ENCODE measurements at places on chromosomes 1 and 21.

- no peak for DNase-seq
These were observed 159.5 kb downstream of the SLC45A1 start for GRCh38 chr1:8477166-8477982.

DNA sequence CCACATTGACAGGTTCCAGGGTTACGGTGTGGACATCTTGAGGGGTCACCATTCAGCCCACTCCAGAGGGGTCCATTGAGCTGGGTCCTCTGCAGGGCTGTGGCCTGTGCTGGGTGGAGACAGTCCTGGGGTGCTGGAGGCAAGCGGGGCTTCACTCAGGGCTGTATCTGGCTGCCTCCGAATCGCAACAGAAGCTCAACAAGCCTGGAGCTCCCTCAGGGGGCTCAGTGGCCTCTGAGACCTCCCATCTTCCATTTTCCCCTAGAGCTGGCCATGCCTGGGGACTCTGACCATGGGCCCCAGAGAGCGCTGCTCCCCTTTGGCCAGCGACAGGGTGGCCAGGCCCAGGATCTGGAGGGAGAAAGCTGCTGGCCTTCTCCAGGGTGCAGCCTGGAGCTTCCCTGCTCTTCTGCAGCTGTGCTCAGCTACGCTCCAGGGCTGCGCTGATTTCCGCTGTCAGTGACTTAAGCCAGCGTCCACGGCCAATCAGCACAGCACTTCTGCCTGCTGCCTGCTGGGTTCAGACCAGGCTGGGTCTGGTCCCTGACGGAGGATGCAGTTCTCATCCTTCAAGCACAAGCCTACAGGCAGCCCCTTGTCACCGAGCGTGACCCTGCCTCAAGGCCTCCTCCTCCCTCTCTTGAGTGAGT lies 45.0 kb upstream of the ADARB1 start:
- no peak for DNase-seq

GRCh38 chr1:20410503-20410902 lies 75.5 kb downstream of the CAMK2N1 start:
- DNase-seq: no peak

GRCh38 chr1:206470692-206471414 lies 577 bp downstream of the IKBKE start:
- DNase-seq: peak; percentile 21

- no peak for DNase-seq
These were observed 99.6 kb downstream of the ZBTB18 start for GRCh38 chr1:244150665-244151064.

DNA sequence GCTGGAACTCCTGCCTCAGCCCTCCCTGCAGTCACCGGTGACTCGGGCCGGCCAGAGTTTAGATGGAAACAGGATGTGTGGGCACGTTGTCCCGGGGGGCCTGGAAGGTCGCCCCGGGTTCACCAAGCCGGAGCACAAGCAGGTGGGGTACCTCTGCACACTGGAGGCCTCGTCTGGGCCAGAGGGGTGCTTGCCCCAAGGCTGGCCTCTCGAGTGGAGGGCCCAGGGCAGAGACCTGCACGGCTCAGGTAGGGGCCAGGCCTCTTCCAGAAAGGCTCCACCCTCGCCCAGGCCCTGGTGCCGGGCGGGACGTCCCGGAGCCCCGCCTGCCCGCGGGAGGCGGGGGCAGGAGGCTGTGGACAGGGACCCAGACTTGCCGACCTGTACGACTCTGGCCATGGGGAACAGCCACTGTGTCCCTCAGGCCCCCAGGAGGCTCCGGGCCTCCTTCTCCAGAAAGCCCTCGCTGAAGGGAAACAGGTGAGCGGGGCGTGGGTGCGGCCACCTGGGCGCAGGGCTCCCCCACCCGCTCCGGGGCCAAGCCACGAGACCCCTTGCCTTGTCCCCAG lies at the start of gene PLEKHN1:
PLEKHN1 (plus strand) TSS at position 348 of the 569 bp plus-strand sequence; CDS start at position 398, 50 bp downstream.
- DNase-seq: no peak

DNA sequence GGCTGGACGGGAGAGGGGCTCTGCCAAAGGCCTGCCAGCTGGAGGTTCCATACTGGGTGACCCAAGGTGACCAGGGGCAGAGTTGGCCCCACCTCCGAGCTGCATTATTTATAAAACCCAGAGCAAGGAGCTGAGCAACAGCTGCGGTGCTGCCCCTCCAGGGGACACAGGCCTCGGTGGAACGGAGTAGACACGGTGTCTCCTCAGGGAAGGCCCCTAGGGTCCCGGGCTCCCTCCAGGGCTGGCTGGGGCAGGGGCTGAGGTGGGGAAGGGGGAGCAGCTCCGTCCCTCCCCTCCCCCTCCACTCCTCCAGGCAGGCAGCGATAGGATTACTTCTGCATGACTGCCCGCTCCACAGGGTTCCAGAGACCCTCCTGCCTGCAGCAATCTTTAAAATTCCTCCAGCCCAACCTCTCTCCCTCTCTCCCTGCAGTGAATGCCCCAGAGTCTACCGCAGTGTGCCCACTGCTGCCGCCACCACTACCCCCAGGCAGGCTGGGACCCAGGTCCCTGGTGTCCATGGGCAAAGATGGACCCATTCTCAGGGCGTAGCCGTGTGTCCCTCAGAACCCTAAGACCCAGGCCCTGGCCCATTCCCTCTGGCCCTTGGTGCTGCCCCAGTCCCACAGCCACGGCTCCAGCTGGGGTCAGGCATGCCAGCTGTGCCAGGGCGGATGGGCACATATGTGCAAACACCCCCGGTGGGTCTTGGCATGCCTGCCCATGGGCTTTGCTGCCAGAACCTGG lies 10.8 kb downstream of the AHDC1 start:
- no peak for DNase-seq

DNA sequence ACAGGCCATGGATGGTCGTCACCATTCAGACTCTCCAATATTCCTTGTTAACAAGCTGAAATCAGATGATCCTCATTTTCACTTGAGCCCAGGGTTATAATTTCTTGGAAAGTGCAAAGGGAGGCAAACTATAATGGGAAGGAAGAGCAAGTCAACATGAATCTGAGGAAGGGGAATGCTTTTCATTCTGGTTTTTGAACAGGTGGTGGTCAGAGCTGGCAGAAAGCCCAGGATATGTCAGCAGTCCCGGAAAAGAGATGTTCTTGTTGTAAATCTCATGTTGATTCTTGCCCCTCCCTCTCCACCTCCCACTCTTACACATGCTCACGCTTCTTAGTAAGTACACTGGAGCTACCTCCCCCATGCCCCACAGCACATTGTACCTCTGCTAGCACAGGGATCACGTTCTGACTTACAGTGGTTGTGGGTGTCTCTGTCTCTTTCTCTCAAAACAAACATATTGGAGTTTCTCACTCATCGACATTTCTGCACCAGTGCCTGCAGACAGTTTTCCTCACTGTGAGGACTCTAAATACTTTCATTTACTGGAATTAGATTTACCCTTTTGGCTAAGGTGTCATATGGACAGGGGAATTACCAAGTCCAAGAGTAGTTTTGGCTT lies 77.6 kb downstream of the XCL2 start:
- DNase-seq: no peak

GRCh38 chr1:231354330-231355020 lies 16.4 kb downstream of the SPRTN start:
- DNase-seq: no peak

DNA sequence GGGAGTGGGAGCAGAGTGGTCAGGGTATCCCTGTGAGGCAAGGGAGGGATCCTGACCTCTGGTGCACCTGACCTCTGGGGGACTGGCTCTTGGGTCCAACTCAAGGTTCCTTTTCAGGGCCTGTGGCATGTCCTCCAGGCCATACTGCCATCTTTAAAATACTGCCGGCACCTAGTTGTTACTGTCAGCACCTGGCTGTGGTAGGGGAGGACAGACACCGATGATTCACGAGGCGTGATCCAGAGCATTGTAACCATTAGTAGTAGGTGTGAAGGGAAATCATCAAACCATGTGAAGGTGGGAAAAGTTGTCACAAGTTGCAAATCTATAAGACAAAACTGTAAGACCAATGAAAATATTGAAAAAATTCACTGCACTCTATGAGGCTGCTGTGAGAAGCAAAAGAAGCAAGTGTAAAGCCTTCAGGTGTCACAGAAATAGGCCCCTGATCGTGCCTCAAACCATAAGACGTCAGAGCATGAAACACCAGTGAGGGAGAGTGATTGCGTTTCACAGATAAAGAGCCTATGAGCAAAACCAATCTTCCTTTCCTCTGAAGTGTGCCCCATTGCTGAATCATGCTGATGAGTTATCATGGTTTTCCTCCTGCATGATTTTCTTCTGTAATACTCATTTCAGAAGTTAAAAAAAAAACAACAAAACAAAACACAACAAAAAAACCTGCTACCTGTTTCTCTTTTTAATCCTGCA lies 55.3 kb downstream of the CDC7 start:
- DNase-seq: no peak

DNA sequence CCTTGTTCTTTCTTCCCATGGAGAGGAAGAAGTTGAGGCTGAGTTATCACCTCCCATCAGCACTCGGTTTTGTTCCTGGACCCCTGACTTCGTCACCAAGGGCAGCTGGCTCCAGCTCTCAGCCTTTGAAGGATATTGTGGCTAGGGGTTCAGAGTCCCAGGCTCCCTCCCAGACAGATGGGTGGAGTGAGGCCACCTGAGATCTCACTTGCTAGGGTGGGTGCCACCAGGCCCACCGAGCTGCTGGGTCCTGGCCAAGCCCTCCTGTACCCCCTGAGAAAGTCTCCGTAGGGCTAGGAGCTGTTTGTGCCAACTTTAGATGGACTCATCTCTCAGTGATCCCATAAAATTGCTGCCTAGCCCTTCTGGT lies 6.9 kb downstream of the MX2 start:
- DNase-seq: no peak

DNA sequence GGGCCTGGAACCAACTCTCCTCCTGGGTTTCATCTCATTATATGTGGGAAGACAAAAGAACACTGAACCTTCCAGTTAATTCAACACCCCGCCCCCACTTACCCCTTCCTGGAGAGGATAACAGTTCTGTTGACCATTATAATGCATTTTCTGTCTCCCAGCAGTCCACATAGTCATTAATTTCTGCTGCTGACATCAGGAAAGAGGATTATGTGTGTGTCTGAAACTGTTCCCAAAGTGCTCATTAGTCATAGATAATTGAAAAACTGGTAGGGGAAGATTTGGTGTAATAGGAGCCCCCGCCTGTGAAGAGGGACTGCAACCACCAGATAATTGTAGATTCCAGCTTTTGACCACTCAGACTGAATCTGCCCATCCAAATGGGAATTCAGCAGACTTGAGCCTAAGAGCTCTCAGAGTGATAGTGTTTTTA lies 208.7 kb downstream of the FGGY start:
- DNase-seq: no peak

DNA sequence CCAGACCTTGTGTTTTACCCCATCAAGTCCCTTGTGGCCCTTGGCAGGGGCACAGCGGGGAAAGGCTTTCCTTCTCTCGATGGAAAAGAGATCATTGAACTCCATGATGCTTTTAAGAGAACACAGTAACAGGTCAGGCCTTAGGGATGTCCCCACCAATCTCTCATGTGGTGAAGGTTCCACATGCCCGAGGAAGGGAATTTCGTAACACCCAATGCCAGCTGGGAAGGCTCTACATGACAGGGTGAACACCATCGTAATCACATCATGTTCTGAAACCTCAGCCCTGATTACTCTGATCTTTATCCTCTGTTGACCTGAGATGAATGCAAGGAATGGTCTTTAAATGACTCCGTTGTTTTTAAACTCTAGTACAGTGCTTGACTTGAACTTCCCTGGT lies 105.5 kb upstream of the SPAG17 start:
- DNase-seq: no peak

- no peak for DNase-seq
These were observed 593.1 kb upstream of the CAMK1G start for GRCh38 chr1:208990456-208990855.
